ENCODE measurements at places on chromosomes 11 and 22.

DNA sequence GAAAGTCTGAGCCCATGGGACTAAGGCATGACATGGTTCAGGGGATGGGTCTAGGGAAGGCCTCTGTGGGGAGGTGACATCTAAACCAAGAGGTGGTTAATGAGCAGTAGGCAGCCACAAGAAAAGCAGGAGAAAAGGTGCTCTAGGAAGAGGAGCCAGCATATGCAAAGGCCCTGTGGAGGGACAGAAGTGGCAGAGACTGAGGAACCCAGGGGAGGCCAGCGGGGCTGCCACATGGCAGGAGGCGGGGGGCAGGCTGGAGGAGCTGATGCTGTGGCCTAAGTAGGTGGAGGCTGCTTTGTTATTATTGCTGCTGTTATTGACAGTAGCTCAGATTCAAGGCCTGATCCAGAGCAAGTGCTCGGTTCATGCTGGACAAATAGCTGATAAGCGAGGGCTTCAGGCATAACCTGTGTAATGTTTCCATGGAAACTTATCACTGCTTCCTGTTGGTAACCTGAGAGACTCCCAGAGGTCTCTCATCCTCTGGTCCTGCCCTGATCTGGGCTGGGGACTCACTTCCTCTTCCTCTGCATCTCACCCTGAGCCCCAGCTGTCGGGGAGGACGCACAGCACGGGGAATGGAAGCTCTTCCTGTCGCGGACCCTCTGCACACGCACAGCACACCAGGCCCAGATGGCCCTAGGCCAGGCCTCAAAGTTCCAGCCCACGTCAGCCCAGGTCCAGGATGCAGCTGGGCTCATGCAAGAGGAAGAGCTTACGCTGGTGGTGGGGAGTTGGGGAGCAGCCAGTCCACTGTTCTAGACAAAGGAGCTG, 75.2 kb upstream of the TP53I11 start:
- no peak for DNase-seq

- no peak for DNase-seq
Measured at GRCh38 chr11:68020575-68020974, 9.9 kb upstream of the NDUFS8 start.

DNA sequence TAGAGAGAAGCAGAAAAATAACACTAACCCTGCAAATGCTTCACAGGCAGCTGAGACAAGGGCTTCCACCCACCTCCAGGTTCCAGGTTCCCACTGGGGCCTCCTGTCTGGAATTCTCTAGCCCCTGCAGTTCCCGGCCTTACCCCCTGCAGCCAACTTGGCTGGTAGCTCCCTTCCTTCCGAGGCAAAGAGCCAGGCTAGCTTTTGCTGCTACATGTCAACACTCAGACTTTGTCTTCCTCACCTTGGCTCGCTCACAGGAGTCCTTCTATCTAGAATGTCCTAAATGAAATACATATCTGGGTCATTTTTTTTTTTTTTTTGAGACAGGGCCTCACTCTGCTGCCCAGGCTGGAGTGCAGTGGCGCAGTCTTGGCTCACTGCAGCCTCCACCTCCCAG, 9.9 kb upstream of the TTLL1 start:
- no peak for DNase-seq

- no peak for DNase-seq
Measured at GRCh38 chr22:48960980-48961660, 866.6 kb downstream of the BRD1 start.

- no peak for DNase-seq
Measured at GRCh38 chr11:76689313-76690260, 19.0 kb upstream of the LRRC32 start.

- DNase-seq, result no peak
Measured at GRCh38 chr11:61609980-61610366, 29.1 kb upstream of the SYT7 start.

DNA sequence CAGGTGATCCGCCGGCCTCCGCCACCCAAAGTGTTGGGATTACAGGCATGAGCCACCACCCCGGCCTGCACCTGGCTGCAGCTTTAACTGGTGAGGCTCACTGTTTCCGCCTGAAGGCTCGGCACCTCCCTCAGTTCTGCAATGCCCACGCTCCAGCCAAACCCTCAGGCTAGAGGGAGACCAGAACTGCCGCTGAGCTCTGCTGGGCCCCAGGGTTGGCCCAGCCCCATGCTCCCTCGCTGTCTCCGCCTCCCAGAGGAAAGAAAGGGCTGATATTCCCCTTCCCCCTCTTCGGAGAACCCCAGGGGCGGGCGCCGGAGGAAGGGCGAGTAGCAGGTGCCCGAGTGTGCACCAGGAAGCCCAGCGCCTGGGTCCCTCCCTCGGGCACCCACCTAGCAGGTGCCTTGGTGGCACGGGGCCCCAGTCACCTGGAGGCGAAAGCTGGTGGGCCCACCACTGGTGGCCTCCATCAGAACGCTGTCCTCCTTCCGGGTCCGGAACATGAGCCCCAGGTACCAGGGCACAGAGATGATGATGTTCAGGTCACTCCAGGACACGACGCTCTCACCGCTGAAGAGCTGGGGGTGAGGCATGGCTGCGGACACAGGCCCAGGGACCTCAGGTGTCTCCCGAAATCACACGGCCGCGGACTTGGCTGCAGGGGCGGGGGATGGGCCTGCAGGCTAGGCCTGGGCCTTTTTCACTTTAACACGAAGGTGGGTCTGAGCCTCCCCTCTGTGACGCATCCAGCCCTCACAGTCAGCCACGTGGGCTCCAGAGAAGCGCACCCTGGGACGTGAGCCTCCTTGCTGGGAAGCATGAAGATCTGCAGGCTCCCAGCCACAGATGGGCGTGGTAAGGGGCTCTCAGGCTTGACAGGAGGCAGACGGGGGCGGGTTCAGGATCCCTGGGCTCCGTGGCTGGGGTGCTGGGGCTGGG, 73.3 kb downstream of the TRMU start:
- no peak for DNase-seq

DNA sequence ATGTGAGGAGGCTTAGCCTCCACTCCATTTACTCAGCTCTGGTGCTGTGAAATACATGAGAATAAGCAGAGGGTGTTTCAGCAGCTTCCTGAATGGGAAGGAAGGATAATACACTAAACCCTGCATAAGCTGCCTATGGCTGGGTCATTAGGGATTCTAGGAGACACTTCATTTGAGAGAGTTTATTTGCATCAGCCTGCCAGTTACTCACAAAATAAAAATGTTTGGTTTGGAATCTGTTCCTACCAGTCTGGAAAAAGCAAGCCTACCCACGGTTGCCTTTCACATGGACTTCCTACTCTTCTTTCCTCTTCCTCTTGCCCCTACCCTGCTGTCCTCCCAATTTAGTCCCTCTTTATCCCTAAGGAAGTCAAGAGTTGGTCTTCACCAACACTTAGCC, 20.5 kb downstream of the SLC1A2 start:
- DNase-seq, result no peak

DNA sequence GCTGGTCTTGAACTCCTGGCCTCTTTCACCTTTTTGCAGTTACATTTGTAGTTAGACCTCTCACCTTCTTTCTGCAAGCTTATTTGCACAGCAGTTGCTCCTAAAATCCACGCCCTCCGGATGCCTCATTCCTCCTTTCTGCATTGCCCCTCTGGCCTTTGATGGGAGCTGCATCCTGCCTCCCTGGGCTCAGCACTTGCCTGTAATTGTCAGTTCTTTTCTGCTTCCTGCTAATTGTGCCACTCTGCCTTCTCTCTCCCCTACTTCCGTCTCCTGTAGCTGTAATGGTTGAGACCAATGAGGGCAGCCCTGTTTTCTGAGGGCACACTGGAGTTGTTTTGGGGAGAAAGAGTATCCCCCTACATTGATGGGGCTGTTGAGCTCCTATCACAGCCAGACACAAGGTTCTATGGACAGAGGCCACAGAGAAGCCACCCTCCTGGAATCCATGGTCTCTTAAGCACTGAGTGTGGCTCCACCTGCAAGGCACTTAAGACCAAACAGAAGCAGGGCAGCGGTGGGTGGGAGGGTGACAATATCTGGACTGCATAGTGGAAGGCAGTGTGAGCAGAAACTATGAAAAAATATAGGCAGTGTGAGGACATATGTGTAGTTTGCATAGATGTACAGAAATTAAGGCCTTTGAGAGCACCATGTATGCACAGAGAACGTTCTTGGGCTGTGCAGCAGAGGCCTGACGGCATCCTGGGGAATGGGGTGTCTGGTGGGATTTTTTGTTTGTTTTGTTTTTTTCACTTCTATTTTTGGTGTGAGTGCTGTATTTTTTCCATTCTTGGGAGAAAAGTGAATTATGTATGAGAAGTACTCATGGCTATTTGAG, 30.5 kb downstream of the YDJC start:
- no peak for DNase-seq

DNA sequence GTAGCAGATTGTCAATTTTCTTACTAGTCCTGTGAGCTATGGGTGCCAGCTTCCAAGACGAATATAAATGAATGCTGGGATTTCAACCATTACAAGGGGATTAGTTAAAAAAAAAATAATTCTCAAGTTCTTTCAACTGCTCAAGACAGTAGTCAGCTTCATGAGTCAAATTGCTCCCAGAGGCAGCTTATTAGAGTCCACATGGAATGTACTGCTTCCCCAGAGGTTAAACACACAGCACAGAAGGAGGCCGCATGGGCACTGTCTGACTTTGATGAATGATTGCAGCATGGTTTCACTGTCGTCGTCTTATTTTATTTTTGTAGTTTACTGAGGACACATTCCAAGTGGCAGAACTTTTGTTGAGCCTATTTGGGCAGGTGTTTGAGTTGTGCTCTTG, 563.2 kb downstream of the TMEM135 start:
- no peak for DNase-seq

- DNase-seq, result no peak
Measured at GRCh38 chr11:12456651-12457579, 79.5 kb downstream of the PARVA start.

DNA sequence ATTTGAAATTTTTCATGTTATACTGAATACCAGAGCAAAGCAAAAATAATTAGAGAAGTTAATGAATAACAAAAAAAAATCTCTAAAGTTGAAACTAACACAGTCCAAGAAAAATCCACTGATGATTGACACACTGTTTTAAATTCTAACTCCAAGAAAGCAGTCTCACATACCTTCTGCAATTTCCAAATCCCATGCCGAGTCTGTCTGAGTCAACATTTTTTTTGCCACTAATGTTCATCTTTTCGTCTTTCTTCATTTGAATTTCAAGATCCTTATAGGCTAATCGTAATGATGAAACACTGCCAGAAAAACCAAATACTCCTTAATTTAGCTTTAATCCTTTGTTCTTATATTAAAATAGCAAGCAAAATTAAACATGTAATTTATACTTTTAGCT, 39.5 kb downstream of the ARFGAP3 start:
- DNase-seq, result no peak

GRCh38 chr11:46386674-46387073, 4.9 kb downstream of the CHRM4 start:
- DNase-seq, result no peak

GRCh38 chr11:70501051-70501901, 102.9 kb downstream of the CTTN start:
- peak; percentile 49 for DNase-seq

All from substantia nigra (tissue), 51 donors.